ENCODE measurements at places on chromosomes 2 and 18.

DNA sequence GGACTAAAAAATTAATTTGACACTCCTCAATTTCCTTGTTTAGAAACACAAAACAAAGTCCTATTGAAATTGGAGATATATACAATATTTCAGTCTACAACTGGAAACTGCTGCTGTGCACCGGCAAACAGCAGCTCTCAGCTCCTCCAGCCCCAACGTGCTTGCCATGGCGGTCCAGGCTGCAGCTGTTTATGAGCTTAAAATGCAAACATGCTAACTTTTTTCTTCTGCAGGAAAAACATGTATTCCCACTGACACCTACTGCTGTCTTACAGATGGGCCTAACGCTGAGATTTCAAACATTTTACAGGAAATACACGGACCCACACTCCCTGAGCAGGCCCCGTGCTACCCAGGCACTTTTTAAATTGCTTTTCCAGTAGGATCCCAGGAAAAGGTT lies 195.5 kb downstream of the BCL11A start:
- DNase-seq, result no peak

DNA sequence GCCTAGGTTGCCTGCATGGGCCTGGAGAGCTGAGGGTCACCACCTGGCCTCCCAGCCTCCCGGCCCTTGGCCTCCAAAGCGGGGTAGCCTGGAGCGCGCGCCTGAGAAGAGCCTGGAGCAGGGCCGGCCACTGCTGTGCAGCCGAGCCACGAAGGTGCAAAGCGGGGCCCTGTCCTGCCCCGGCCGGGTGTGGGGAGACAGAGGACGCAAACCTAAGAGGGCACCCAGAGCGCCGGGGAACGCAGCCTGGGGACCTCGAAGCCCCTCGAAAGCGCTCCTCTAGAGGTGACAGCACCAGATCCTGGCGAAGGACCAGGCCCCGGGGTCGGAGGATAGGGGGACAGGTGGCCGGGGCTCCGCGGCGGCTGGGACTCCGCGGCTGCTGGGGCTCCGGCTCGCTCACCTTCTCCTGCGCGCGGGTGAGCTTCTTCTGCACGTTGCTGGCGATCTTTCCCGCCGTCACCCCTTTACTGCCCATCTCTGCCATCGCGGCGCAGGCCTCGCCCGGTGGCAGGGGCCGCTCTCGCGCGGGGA lies 430 bp downstream of the BIN1 start:
- DNase-seq, result no peak

GRCh38 chr18:76457957-76458356 lies 37.1 kb downstream of the ZNF516 start:
- no peak for DNase-seq

DNA sequence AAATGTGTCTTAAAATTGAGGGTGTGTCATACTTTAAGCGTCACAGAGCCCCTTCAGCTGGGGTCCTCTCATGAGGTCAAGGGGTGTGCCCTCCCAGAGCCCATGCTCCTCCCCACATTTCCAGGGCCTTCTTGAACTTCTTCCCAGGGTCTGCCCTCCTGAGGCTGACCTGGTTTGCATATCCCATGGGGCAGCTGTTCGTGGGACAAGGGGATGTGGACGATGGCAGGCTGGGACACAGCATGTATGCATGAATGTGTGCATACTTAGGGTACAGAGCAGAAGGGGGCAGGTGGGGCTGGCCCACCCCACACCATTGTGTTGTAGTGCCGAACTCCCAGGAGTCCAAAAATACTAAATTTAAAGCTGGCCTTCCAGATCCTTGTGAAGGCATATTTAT lies 46.2 kb upstream of the TAF1B start:
- DNase-seq, result no peak

DNA sequence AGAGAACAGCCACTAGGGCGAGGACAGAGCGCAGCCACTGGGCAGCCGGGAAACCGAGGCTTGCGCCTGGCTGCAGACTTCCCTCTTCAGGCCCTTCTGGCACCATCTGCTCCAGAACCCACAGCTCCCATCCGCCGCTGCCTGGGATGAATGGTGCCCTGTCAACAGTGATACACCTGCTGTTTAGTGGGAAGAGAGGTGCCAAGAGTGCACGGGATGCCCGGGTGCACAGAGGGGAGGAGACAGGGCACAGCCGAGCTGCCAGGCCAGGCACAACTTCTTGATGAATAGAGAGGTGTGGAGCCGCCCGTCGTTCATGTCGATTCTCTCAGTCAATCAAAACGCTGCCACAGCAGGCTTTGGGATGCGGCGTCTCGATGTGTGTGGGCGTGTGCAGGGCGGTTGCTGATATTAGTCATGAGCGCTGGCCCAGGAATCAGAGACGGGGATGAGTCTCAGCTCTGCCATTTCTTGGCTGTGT lies 39.5 kb downstream of the RRM2 start:
- DNase-seq, result no peak

DNA sequence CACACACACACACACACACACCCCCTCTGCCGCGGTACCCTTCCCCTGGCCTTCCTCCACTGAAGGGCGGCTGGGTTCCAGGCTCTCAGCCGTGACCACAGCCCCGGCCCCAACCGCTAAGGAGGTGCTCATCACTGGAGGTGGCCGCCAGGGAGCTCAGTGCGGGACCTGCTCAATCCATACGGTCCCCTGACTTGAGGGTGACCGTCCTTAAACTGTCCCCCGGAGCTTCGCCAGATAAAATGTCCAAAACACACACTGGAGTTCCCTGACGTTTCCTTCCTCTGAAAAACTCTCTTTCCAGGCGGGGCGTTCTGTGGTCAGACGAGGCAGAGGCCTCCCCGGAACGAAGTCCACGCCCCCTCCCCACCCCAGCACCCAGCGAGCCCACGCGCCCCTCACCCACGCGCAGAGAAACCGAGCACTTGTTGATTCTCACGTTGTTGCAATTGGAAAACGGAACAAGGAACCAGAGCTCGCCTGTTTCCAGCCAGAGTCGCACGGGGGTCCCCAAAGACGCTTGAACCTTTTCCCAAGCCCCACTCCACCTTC lies 1.4 kb downstream of the MBP start:
- no peak for DNase-seq

GRCh38 chr2:120798567-120799247 lies 63.0 kb downstream of the GLI2 start:
- no peak for DNase-seq

GRCh38 chr18:36440614-36441013 lies 143.1 kb downstream of the FHOD3 start:
- DNase-seq, result no peak

- DNase-seq, result no peak
Observed at GRCh38 chr2:12719400-12720277, 2.9 kb downstream of the TRIB2 start.

GRCh38 chr2:54569745-54570301 lies 113.7 kb downstream of the SPTBN1 start:
- no peak for DNase-seq

DNA sequence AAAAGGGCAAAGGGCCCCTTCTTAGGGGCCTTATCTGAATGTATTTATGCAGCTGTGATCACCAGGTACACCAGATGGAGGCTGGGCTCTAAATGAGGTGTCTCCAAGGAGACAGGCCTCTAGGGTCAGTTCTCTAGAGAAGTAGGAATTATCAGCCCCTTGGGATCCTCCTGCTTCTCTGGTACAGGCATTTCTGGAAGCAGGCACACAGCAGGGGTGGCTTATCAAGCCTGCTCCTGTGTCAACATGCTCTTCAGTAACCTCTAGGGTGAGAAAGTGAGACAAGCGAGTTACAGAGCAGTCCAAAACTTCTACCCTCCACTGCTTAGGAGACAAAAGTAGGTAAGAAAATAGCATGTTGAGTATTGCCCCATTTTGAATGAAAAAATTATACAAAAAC lies 13.8 kb downstream of the TPGS2 start:
- DNase-seq, result no peak

DNA sequence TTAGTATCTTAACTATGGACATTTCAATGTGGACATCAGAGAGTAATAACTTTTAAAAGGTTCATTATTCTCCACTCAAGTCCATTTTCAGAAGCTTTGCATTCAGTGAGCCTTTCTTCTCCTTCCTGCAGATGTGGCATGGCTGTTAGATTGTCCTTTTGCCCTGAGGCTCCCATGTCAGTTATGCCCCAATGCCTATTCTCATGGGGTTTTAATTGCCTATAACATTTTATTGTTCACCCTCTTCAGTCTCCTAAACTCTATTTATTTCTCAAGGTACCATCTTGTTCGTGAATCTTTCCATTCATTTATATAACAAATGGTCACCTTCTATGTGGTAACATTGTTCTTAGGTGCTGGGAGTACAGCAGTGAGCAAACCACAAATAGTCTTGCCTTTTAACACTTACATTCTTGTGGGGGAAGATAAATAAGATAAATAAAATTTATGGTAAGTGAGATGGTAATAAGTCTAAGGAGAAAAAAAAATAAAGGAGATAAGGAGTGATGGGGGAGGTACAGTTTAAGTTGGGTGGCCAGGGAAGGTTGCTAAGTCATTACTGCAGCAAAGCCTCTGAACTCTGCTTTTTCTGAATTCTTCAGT lies 277.9 kb upstream of the SIX3 start:
- DNase-seq, result no peak

GRCh38 chr2:124804014-124804940 lies 779.2 kb downstream of the CNTNAP5 start:
- no peak for DNase-seq

DNA sequence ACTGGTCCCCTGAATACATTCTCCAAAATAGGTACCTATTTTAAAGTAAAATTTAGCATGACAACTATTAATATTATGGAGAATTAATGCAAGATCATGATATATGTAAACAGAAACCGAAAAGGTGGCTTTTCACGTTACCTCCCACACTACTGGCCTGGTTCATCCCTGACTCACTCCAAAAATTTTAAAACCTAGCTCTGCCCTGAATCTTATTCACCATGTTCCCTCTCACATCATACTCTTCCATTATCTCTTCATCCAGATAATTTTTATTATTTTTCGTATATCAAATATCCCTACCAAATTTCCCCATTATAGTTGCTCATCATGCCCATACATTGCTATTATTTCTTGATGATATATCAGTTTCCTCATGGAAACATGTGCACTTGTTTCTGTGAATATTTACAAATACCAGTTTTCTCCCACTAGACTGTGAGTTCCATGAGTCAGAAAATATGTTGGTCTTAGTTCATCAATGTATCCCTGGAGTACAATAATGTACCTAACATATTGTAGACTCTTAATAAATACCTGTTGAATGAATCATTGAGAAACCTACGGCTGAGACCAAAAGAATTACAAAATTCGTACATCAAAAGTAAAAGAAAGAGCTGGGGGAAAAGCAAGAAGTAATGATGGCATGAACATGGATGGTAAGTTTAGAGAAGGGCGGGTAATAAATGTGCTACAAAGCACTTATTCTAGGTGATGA lies 360.1 kb upstream of the CHAC2 start:
- DNase-seq, result no peak

DNA sequence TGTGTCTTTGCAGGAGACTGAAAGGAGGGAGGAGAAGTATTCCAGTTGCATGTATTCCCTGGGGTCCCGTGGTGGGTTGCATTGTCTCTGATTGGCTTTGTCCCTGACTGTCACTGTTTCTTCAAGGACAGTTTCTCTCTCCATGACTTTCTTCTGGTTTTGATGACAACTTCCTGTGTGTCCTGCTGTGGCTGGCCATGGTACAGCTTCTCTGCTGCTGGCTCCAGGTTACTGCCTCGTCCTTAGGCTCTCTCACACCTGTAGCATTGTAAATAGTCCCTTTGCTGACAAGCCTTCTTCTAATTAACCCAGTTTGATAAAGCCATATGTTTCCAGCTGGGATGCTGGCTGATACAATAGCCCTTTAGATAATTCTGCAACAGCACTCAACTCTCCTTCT lies 129.0 kb downstream of the LPIN1 start:
- DNase-seq, result no peak

- DNase-seq, result peak; percentile 42
Observed at GRCh38 chr2:134258684-134259388, 5.0 kb downstream of the MGAT5 start.

DNA sequence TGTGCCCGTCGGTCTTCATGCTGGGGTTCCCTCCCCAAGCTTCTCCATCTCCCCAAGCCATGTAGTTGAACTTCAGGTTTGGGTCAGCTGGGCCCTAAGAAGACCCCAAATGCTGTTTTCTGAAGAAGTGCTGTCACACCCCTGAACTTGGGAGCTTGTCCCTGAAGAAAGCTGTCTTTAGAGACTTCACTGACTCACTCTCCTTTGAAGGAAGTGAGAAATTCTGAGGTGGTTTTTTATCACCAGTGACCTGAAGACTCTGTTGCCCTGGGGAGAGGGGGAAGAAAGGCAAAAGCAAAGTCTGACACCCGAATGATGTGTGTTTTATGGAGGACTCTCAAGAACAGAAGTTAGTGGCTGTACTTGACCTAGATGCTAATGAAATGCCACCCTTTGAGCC lies 83.6 kb upstream of the BCL2L11 start:
- no peak for DNase-seq

DNA sequence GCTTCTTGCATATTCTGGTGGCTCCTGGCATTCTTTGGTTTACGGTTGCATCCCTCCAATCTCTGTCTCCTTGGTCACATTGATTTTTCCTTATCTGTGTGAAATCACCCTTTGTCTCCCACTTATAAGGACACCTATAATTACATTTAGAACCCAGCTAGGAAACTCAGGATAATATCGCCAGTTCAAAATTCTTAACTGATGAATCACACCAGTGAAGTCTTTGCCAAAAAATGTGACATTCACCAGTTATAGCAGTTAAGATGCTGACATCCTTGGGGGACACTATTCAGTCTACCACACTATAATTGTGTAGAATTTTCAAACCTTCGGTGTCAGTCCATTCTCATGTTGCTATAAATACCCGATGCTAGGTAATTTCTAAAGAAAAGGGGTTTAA lies 320.2 kb downstream of the TMX3 start:
- no peak for DNase-seq

GRCh38 chr2:34242763-34243123 lies 643.6 kb upstream of the FAM98A start:
- DNase-seq, result no peak

GRCh38 chr2:178306352-178307073 lies 112.2 kb downstream of the OSBPL6 start:
- no peak for DNase-seq

- no peak for DNase-seq
Observed at GRCh38 chr18:77115192-77115953, 17.2 kb downstream of the MBP start.

DNA sequence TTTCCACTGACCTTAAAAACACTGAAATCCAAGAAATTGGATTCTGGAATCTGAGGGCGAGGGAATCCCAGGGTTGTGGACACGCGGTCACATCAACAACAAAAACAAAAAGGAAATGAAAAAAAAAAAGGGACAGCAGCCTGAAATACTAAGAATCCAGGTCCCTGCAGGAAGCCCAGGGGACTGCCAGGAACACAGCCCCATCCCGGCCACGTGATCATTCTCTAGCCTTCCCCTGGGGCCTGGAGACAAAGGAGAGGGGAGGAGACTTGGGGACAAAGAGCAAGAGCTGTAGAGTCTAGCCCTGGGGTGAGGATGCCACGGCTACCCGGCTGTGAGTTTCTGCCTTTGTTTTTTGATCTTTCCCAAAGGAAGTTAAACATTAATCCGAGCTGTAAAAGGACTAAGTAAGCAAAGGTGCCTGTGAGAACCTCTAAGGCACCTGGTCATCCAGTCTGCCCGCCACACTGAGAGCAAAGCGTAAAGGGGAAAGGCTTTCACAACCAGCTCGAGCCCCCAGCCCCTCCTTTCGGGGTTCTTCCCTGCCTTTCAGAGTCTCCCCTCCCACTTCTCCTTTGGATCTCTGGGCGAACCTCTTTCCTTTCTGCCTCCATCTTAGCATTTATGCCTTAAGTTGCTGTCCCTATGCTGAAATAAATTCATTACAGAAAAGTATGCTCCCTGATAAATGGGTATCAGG lies 57.9 kb upstream of the MSH2 start:
- DNase-seq, result no peak
